Activated CD8-positive, alpha-beta T cell treated with anti-CD3 and anti-CD28 coated beads for 36 hours (primary cell): ENCODE measurements at places on chromosomes 6 and 20. TPM values are rescaled to one million over a fixed set of nuclear protein-coding genes. Genes with fewer than 3 reads are reported as not detected.

- no peak for DNase-seq
Measured at GRCh38 chr6:31208506-31208905, 38.0 kb upstream of the POU5F1 start.

FYN gene
- 386 TPM for total RNA-seq

DNA sequence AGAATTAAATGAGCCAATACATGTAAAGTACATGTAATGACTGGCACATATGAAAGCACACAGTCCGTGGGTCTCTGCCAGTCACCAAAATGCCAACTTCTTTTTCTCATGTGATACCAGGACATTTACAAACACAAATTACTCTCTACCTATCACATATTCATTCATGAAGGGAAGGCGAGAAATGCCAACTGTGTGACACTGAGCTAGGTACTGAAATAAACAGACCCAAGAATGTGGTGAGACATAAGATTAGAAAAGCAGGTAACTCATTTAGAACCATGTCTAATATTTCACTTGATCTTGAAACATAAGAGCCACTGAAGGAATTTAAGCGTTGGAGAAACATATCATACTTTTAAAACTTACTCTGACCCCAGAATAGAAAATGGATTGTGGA, 41.4 kb downstream of the HBS1L start:
- DNase-seq: peak; percentile 26

DNA sequence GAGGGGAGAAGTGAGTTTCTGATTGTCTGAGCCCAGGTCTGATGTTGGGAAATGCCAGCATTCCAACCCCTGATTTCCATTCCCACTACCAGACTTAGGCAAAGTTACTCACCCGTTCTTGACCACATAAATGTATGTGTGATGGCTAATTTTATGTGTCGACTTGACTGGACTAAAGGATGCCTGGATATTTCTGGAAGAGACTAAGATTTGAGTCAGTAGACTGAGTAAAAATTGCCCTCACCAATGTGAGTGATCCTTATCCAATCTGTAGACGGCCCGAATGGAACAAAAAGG, 95.8 kb upstream of the TAB2 start:
- no peak for DNase-seq

SCRT2 gene
- total RNA-seq: not detected

DNA sequence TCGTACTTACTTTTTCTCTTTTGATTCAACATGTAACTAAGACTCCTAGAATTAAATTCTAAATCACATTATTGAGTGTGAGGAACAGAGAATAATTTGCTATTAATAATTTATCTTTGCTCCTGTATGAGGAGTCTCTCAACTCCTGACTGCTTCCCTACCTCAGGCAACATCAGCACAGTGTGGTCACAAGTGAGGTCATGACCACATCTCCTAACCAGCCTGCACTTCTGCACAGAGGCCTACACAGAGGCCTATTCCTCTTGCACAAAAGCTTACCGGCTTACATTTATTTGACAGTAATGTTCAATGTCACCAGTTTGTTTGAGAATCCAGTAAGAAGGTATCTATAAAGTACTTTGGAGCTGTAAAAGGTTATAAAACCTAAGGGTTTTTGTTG, 637.4 kb upstream of the MARCKS start:
- DNase-seq: no peak

- DNase-seq: no peak
Measured at GRCh38 chr6:41174610-41175009, 11.7 kb upstream of the TREM2 start.

DNA sequence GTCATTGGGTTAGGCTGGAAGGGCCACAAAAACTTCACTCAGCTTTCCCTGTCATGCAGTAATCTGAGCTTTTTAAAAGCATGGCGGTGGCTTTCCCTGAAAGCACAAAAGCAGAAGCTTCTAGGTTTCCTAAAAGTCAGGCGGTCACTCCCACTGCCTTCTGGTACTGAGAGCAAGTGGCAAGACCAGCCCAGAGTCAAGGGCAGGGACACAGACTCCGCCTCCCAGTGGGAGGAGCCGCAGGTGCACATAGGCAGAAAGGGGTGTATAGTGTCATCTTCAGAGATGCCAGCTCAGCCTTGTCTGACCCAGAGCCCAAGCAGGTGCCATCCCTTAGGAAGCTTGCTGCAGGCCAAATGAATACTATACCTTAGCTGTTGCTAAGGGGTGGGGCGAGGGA, 18.0 kb upstream of the PACSIN1 start:
- peak; percentile 8 for DNase-seq

CLPSL2 gene
- total RNA-seq: not detected

VEGFA gene
- total RNA-seq: 104 TPM

DNA sequence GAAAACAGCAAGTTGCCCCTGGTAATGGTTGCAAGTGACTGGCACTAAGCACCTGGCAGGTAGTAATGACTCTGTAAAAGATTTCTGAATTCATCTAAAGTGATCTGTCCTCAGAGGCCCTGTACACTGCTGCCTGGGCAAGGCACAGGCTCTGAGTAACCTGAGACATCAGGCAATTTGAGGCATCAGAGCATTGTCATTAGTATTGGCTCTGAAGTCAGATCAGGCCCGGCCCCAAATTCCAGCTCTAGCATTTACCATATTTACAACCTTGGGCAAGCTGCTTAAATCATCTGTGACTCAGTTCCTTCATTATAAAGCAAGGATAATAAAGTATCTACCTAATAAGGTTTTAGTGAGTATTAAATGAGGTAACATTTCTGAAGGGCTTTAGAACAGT, 17.3 kb upstream of the TENT5A start:
- DNase-seq: no peak

GRCh38 chr6:33693186-33694105, 18.1 kb downstream of the UQCC2 start:
- no peak for DNase-seq

DNA sequence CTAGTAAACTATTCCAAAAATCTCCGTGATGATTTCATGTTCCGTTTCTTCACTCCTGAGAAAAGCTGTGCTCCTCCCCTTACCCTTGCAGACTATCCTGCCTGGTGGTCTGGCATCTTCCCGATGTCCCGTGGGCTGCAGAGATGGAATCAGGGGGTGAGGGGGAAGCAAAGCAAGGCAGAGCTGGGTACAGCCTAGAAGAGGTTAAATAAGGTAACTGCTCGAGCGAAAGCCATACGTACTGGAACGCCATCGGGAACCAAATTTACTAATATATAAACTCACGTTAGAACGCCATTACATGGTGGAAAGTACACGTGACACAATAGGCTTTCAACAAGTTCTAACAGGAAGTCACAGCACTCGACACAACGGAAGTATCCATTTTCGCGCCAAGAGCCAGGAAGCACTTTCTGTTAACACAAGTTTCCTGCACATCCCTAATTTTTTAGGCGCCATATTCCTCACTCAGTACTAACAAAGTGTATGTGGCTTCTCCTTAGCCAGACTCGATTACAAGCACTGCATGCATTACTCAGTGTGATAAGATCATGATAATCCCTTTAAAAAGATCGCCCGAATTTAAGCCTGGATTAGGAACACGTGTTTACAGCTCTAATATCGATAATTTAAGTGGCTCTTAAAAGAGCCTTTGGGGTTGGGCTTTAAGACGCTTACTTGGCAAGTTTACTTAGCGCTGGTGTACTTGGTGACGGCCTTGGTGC, 101.6 kb upstream of the PRSS16 start:
- peak; percentile 82 for DNase-seq

NECAB3 gene
- total RNA-seq: 16.0 TPM

GRCh38 chr6:16412982-16413381, 174.6 kb downstream of the GMPR start:
- DNase-seq: no peak

ANKRD6 gene
- total RNA-seq: 4.9 TPM

DNA sequence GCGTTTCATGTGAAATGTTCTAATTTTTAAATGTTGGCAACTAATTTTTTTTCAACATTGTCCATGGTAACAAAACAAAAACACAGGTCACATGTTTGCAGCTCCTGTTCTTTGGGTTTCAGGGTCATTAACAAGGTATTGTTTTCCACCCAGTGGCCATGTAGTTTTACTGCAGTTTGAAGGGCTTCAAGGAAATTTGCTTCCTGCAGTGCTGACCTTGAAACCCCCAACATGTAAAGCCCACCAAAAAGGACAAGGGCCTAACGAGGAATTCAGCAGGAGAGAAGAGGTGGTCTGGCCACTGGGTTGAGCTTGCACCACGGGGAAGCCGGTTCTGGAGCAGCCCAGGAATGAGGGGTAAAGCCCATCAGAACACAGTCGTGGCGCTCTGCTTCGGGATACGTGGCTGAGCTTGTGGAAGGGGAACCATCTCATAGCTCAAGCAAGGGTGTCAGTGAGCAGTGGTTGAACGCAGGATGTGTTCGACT, 13.9 kb upstream of the KLHL31 start:
- no peak for DNase-seq

RAD21L1 gene
- total RNA-seq: 0.18 TPM
